ENCODE measurements at places on chromosomes 1 and 21.

- DNase-seq = no peak
These were observed 49.4 kb upstream of the BOLA1 start for GRCh38 chr1:149849947-149850360.

DNA sequence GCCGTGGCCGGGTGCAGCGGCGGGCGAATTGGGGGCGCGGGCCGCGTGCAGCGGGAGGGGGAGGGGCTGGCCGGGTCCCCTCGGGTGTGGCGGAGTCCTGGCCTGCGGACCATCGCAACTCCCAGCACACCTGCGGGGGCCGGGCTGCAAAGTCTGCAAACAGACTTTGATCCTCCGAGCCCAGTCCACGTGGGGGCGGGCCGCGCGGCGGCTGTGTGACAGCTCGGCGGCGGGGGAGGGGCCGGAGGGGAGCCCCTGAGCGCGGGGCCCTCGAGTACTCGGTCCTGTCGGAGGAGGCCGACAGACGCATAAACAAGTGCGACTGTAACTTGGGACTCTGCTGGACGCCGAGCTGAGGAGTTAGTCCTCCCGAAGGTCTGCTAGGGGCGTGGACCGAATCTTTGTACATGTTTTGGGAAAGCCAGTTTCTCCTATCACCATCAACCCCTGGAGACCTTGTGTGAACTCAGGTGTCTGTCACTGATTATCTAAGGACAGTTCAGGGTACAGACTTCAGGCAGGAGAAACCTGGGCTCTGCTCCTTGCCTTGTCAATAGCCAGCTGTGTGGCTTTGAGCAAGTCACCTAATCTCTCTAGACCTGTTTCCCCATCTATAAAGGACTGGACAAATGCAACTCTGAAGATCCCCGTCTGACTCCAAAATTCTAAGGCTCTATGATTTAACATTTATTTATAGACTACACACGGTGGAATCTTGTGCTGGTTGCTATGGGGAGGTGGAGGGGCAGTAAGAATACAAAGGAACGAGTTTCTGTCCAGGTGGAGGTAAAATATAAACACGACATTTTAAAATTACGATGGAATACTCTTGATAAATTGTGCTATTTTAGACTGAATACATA lies 710 bp upstream of the SLC30A1 start:
- no peak for DNase-seq

GRCh38 chr1:224668984-224669383 lies 52.9 kb downstream of the CNIH3 start:
- DNase-seq = no peak

DNA sequence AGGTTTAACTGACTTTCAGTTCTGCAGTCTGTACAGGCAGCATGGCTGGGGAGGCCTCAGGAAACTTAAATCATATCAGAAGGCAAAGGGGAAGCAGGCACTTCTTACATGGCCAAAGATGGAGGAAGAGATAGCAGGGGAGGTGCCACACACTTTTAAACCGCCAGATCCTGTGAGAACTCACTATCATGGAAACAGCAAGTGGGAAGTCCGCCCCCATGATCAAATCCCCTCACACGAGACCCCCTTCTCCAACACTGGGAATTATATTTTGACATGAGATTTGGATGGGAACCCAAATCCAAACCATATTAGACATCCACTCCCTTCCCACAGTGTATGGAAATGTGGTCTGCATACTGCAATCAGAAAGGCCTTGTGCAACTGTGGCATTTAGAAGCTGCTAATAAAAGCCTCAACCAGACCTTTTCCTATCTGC lies 148.2 kb downstream of the FCRL5 start:
- no peak for DNase-seq

- DNase-seq = no peak
These were observed 11.6 kb upstream of the CTBS start for GRCh38 chr1:84585803-84586202.

GRCh38 chr1:234980291-234980644 lies 148.4 kb downstream of the TOMM20 start:
- no peak for DNase-seq

- DNase-seq = no peak
These were observed 572.9 kb upstream of the CAMK1G start for GRCh38 chr1:209010475-209011230.

GRCh38 chr1:176857632-176858031 lies 306.9 kb downstream of the ASTN1 start:
- DNase-seq = no peak

GRCh38 chr1:207028884-207029650 lies 3.5 kb downstream of the C1orf116 start:
- no peak for DNase-seq

GRCh38 chr21:26888256-26888655 lies 43.0 kb upstream of the ADAMTS1 start:
- DNase-seq = no peak

- DNase-seq = no peak
These were observed 1760.3 kb downstream of the NCAM2 start for GRCh38 chr21:22758478-22758877.

- no peak for DNase-seq
These were observed 9.6 kb upstream of the TNFRSF25 start for GRCh38 chr1:6475381-6476133.

- DNase-seq = no peak
These were observed 12.1 kb downstream of the SFPQ start for GRCh38 chr1:35180776-35181374.

DNA sequence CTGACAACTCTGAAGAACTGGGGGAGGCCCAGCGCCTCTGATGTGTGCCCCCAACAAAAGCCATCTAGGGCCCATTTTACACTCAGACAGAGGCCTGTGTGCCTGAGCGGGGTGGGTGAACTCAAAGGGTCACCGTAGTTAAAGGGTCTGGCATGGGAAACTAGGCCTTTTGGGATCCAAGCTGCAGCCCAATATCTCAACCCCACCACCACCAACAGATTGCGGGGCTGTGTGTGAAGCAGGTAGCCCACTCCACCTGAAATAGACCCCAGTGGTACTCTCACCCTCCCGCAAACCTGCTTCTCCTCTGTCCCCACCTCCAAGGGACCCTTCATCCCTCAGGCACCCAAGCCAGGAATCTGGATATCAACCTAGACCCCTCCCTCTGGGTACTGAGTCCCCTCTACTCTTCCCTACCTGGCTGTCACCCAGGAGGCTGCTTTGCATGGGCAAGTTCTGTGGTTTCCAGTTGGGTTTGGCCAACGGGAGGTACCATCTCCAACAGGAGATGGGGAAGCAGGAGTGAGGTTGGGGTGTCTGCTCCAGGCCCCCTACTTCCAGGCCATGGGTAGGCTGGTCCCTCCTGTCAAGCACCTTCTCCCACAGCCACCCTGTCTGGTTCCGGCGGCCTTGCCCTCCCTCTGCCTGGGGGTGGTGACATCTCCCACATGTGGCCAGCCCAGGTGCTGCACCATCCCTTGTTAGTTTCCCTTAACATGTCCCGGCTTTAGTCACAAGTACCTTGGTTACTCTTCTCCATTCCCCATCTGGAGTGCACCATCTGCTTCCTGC lies 35.2 kb upstream of the LRP8 start:
- DNase-seq = no peak
